Fibroblast of skin of abdomen (primary cell): ENCODE measurements at places on chromosomes 12 and 14.

- no peak for DNase-seq
These were observed 251.4 kb downstream of the EGLN3 start for GRCh38 chr14:33699300-33699983.

DNA sequence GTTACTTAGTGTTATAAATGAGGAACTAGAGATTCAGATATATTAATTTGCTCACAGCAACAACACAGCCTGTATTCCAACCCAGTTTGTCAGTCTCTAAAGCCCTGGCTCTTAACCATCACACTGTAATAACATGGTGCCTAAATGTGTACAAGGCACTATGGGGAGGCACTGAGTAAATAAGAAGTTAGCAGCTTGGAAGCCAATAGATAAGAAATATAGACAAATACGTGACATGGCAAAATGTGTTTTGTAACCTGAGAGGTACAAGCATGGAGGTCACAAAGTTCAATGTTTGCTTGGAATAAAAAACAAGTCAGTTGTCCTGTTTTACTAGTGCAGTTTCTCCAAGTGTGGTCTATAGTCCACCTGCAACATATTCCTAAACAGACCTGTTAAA is 16.3 kb upstream of the SLCO1A2 start:
- no peak for DNase-seq

GRCh38 chr12:39070775-39071174 is 165.4 kb upstream of the CPNE8 start:
- DNase-seq: no peak

DNA sequence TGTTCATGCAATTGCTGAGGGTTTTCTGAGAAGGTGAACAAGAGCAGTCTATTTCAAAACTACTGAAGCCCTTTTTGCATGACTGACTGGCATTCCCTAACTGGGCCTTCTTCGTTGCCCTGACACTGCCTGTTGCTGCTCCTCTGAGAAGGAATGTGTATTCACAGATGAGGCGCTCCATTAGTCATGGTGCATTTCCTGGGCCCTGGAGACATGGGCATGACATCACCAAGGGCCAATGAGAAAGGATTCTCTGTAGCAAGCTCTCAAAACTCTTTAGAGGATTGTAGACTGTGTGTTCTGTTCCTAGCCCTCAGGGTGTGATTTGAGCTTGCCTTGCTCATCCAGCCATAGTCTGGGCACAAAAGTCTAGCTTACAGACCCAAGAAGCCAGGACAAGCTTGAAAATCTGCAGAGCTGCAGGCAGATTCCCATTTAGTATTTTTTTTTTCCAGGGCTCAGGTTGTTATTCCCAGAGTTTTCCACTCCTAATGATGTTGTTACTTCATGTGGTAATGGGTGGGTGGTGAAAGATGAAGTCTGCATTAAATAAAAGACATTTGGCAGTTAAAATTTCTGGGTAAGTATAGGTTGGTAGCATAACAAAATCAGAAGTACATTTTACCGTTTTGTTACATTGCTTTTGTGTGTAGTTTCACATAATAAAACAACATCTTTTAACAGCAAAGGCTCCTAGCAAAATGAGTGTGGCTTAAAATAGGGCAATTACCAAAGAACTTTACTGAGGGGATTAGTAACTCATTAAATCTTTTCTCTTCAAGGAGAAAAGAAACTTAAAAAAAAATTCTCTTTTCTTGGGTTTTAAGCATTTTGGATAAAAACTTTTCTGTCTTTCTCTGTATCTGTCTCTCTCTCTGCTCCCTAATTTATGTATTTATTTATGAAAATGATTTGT is 318.4 kb downstream of the RAD51B start:
- DNase-seq: peak; percentile 93

GRCh38 chr14:54947230-54947629 is 44.6 kb upstream of the GCH1 start:
- no peak for DNase-seq

DNA sequence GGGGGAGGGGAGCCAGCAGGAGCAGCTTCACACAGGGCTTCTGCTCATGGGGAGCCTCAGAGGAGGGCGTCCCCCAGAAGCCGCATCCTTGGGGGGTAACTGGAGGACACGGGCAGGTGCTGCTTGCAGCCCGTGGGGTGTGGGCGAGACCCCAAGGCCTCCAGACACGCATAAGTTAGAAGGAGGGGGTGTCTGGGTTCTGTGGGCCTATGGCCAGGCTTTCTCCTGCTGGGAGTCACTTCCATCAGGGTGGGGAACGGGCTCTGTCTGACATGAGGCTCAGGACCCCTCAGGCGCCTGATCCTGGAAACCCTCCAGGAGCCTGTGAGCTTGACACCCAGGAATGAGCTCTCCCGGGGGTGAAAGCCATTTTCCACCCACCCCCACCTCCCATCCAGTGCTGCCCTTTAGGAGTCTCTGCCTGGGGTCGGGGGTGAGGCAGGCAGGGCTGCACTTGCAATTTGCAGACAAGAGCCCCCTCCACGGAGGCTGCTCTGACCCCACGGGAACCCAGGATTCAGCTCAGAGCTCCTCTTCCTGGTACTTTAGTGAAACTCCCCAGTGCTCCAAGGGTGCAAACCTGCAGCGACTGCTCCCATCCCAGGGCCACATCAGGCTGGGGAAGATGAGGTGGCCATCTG is 325.7 kb downstream of the ADGRD1 start:
- DNase-seq: no peak

GRCh38 chr12:87234898-87235297 is 794.3 kb downstream of the C12orf50 start:
- DNase-seq: no peak

- DNase-seq: no peak
These were observed 32.3 kb upstream of the MMP17 start for GRCh38 chr12:131795690-131796410.

- no peak for DNase-seq
These were observed 24.8 kb downstream of the PPP1R36 start for GRCh38 chr14:64574371-64575107.

DNA sequence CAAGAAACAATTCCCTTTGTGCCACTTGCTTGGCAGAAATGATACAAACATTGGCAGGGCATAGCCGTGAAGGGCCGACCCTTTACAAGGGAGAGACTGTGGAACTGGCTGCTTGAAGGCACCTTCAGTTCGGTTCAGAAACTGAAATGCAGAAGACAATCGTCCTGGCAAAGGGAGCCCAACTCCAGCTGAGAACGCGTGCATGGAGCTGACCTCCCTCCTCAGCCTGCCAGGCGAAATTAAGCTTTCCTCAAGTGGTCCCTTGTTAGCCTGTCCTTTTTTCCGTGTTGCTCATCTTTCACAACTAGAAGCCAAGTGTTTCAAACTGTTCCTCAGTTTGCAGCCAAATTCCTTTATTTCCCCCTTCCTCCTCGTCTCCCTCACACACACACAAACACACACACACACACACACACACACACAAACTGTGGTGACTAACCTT is 8.1 kb downstream of the LGR5 start:
- DNase-seq: peak; percentile 22

GRCh38 chr14:54278087-54278486 is 118.7 kb upstream of the CDKN3 start:
- no peak for DNase-seq

GRCh38 chr14:100334904-100335303 is 11.8 kb downstream of the SLC25A47 start:
- DNase-seq: no peak

DNA sequence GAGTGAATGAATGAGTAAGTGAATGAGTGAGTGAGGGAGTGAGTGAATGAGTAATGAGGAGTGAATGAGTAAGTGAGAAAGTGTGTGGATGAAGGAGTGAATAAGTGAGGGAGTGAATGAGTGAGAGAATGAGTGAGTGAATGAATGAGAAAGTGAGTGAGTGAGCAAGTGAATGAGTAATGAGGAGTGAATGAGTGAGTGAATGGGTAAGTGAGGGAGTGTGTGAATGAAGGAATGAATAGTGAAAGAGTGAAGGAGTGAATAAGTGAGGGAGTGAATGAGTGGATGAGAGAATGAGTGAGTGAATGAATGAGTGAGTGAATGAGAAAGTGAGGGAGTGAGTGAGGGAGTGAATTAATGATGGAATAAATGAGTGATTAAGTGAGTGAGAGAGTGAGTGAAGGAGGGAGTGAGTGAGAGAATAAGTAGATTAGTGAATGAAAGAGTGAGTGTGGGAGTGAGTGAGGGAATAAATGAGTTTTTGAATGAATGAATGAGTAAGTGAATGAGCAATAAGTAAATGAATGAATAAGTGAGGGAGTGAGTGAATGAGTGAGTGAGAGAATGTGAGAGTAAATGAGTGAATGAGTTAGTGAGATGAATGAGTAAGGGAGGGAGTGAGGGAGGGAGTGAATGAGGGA is 364.5 kb downstream of the ADGRD1 start:
- DNase-seq: no peak

DNA sequence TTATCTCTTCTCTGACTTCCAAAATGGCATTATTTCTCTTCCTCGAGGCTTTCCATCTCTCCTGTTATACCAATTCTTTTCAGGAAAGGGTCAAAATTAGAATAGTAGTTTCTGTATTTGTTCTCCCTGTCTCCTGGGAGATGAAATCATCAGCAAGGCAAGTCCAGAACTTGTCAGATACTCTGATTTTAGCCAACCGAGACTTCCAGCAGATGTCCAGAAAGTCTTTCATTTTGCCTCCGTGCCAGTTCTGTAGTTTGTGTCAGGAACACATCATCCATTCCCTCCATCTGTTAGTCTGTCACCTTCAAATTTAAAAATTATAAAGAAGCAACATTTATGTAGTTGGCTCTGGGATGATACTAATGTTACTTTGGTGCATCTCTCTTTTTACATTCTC is 275.7 kb downstream of the CCDC59 start:
- no peak for DNase-seq

DNA sequence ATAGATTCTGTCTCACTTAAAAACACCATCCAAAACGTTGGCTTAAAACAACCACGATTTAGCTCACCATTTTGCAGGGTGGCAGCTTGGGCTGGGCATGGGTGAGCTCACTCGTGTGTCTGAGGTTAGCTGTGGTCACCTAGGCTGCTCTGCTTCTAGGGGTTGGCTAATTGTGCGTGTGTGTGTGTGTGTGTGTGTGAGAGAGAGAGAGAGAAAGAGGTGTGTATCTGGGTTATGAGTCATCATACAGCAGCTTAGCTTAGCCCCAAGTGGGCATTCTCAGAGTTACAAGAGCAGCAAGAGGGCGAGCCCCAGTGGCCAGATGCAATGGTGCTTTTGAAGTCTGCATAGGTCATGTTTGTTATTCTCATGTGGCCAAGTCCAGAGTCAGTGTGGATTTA is 6.0 kb downstream of the FBXW8 start:
- DNase-seq: peak; percentile 39

DNA sequence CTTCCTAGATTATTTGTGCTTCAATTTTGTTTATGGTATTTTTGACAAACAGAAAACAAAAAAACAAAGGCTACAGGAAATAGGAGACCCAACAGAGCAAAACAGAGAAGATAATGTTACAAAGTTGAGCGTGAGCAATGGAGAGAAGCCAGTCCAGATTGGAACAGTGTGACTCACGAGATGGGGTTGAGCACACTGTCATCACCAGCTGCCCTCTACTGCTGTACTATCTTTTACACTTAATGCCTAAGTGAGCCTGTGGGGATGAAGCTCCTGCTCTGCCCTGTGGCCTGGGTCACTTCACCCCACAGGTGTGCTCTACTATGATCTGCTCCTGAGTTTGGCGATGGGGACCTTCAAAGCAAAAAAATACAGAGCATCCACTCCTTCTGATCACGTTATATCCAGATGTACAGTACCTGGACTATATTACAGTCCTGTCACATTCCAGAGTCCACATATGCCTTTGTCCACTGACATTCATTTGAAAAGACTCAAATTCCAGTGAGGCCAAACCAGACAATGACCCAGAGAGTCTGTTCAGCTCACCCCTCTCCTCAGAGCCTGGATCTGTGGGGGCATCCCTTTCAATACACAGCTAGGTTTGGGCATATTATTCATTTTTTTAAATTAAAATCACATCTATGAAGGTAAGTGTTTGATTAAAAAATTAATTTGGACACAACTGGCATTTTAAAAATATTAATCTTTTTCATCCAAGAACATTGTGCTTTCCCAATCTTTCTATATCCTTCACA is 4.4 kb downstream of the IPO8 start:
- peak; percentile 64 for DNase-seq

DNA sequence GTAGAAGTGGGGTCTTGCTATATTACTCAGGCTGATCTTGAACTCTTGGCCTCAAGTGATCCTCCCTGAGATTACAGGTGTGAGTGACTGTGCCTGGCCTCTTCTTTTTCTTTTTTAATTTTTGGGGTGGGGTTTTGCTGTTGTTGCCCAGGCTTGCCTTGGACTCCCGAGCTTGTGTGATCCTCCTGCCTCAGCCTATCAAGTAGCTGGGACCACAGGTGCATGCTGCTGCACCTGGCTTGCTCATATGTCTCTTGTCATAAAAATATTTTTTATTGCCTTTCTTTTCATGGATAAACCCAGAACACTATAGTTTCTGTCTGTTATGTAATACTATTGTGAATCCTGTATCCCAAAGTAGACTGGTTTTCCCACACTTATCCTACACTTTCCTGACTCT is 26.0 kb downstream of the SCYL2 start:
- DNase-seq: no peak

DNA sequence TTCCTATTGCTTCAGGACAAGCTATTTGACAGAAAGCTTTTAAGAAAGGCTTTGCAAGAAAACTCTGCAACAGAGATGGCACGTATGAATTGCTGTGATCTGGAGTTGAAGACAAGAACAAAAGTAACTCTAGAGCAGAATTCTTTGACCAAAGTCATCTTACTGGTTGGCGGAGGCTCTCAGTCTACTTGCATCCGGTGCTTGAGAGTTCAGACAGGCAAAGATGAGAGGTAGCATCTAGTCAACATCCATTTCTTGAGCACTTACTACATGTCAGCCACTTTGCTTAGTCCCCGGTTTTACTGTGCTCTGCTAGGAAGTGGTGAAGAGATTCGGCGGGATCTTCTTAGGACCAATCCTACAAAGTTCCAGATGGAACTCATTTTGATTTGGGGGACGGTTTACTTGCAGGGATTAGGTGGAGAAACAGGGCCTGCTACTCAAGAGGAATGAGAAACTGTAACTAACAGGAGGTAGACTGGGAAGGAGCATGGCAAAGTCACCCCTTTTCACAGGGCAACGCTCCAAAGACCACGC is 404 bp upstream of the CCDC91 start:
- DNase-seq: no peak

GRCh38 chr14:80959496-80959895 is 4.1 kb downstream of the TSHR start:
- DNase-seq: no peak

GRCh38 chr14:54715239-54715638 is 148.3 kb downstream of the SAMD4A start:
- DNase-seq: peak; percentile 57

- peak; percentile 14 for DNase-seq
These were observed 154.3 kb downstream of the CEP83 start for GRCh38 chr12:94305130-94305957.

DNA sequence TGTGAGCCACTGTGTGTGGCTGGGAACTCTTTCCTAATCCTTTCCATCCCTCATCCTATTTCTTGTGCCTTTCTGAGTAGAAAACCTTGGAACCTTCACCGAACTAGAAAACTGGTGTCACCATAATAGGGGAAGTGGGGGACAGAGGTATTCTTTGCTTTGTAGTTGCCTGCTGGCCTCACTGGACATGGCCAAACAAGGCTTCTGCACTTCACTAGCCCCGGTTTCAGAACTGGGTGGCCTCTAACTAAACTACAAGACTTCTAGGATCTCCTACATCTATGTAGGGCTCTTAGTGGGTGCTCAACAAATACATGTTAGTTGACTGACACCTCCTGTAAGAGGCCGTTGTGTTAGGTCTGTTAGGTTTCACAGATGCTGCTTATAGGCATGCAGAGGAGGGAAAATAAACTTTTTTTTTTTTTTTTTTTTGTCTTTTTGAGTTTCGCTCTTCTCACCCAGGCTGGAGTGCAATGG is 597 bp upstream of the CIROP start:
- DNase-seq: no peak

- DNase-seq: no peak
These were observed 1.0 kb downstream of the SOCS4 start for GRCh38 chr14:55028066-55028465.
